ENCODE measurements at places on chromosomes 6 and 20.

- no peak for DNase-seq
These were observed 30.7 kb downstream of the ARHGAP18 start for GRCh38 chr6:129679275-129679674.

DNA sequence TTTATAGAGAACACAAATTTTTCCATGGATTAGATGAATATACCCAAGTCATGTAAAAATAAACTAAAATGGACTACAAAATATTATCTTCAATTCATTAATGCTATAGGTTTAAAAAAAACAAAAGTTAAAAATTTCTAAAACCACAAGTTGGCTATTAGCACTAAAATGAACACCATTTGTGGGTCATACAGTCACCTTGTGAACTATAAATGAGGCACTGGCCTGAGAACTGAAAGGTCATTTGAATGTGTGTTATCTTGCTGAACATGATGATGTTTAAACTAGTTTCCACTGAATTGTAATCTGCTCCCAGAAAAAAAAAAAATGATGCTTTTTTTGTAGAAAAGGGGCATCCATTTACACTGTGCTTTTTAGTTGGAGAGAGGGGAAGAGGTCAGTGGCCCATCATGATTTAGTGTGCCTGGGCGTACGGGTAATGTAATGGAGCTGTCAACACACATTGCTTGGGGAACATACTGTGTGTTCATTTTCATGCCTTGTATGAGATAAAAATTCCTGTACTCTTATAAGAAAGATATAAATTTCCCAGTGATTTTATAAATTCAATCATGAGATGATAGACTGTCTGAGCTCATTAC is 96.6 kb upstream of the FKBP1C start:
- no peak for DNase-seq

DNA sequence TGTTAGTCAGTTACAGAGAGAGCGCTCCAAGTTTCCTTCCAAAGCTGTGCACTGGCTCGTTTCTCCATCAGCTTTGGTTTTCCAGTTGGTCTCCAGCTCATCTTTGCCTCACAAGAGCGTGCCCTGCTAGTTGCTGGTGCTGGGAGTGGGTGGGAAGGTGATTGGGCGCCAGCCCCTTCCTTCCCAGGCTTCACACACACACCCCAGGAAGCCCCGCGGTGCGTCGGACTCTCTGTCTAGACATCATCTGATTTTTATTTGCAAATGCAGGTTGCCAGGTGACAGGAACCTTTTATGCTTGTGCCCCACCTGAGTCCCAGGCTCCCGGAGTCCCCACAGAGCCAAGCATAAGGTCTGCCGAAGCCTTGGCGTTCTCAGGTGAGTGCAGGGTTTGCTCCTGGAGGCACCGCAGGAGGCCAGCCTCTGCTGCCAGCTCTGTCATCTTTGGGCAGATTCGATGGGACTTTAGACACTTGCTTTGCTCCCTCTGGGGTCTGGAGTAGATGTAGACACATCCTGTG is 7.1 kb downstream of the IRF4 start:
- no peak for DNase-seq

- DNase-seq, result no peak
These were observed 170.2 kb downstream of the DOK5 start for GRCh38 chr20:54645445-54646155.

DNA sequence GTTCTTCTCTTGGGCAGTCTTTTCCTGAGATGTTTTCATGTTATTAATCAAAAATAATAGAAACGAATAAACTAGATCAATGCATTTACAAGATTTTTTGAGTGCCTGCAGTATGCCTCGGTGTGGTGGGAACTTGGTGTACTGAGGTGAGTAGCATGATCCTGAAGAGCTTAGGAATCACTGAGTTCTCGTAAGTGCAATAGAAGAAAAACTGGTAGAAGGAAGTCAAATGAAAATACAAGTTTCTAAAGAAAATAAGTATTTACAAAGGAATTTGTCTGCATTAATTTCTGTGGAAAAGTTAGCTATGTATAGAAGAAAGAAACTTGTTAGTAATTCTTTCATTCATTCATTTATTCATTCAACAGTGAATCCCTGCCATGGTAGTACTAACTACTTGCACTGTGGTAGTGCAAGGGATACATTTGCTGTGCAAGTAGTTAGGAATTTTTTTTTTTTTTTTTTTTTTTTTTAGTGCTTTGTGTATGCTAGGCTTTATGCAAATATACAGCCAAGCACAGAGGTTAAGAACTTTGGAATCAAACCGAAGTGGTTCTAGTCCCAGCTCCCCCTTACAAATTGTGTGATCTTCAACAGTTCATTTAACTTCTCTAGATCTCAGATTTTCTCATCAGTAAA is 13.9 kb downstream of the NT5E start:
- no peak for DNase-seq

- DNase-seq, result no peak
These were observed 55.7 kb downstream of the PLCB1 start for GRCh38 chr20:8187740-8188139.

GRCh38 chr20:58241766-58242465 is 13.5 kb upstream of the ANKRD60 start:
- no peak for DNase-seq

DNA sequence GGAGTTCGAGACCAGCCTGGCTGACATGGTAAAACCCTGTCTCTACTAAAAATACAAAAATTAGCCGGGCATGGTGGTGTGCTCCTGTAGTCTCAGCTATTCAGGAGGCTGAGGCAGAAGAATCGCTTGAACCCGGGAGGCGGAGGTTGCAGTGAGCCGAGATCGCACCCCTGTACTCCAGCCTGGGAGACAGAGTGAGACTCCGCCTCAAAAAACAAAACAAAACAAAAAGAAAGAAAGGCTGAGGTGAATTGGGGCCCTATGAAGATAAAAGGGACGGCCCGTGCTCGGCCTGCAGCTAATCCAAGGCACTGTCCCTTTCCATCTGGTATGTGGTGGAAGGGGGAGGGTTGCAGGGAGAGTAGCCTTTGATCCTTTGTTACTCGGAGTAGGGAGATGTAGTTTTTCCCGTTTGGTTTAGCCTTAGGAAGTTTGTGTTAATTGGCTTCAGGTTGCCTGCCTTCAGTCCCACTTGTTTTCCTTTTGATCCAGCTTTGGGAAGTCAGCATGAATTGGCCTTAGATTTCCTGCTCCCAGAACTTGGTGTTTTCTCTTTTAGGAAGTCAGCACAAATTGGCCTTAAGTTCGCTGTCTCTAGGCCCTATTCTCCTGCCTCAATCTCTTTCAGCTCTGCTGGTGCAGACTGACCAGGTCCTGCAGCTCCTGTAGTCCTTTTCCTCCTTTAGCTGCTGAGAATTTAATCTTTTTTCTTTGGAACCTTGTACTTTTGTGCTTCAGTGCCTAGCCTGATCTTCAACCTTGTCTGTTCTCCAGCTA is 36.1 kb upstream of the PAQR8 start:
- no peak for DNase-seq

GRCh38 chr6:137214931-137215330 is 4.3 kb downstream of the IFNGR1 start:
- DNase-seq, result no peak

DNA sequence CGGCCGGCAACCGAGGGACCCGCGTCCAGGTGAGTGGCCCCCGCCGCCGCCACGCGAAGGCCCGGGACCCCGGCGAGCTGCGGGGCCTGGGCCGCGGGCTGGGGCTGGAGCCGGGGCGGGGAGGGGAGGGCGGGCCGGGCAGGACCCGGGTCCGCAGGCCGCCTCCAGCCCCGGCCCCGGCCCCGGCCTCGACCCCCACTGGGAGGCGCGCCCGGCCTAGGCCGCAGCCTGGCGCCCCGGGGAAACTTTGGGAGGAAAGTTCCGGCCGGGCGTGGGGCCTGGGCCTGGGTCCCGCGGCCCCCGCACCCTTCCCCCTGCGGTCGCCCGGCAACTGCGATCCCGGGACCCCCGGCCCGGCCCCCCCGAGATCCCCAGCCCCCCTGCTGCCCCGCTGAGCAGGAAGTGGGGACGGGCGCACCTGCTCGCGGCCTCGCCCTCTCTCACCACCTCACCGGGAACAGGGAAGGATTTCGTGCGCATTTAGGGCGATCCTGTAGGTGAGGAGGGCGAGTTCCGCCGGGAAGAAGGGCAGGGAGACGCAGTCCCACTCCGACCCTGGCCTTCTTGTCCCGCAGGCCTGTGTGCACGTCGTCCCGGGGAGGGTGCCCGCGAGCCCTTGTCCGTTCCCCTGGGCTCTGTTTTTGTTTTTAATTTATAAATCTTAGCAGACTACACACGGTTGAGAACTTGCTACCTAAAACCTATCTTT is 402 bp downstream of the OSBPL2 start:
- no peak for DNase-seq

DNA sequence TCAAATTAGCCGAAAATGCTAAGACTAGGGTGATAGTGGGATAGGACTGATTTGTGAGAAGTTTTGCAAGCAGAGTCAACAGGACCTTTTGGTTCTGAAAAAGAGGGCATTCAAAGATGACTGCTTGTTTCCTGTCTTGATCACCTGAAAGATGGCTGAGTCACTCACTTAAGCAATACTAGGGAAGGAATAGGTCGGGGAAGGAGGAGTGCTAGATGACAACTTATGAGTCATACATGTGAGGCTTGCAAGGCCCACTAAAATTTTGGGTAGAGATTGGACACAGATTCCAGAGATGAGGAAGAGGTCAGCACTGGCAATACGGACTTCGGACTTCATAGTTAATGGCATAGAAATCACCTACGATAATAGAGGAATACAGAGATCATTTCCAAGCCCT is 89.2 kb downstream of the FAM83B start:
- DNase-seq, result no peak

DNA sequence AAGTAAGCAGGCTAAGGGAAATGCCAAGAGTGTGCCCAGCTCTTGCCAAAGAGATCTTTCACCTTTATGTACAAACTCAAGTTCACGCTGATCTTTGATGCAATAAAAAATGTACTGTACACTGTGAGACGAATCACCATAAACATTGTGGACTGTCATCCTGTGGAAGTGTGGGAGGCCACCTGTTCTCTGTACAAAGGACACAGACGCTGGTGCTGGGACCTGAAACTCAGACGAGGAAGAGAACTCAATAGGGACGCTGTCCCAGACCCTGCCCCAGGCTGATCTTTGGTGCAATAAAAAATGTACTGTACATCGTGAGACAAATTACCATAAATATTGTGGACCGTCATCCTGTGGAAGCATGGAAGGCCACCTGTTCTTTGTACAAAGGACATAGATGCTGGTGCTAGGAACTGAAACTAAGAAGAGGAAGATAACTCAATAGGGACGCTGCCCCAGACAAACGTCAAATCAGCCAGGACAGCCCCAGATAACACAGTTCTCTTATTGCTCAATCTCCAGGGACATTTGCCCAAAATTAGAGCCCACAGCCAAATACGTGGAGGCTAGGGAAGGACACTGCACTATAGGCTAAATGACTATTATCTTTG is 312.7 kb upstream of the SGK1 start:
- no peak for DNase-seq

DNA sequence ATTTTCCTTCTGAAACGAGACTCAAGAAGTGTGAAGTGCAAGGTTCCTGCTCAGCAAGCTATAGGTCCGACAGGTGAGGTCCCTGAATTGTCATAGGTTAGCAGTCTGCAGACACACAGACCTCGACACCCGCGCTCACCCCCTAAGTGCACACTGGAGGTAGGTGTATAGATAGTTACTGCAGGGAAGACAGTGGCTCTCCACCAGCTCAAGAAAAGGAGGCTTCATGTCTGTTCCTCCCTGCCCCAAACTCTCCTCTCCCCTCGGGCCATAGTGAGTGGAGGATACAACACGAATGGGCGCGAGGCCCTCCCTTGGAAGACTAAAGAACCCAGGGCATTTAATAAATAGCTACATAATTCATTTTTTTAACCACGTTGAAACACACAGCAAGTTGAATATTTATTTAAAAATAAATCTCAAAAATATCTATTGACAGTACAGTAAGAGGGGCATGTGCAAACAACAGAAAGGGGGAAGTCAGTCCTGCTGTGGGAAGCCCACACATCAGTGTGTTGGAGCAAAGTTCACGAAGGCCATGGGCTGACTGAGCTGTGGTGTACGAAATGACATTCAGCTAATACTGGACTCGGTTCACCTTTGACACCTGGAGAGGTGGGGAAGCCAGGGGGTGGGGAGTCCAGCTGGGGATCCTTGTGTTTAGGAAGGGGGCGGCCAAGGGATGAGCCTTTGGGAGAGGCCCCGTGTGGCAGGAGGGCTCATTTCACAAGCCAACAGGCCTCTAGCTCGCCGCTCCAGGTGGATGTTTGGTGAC is 10.7 kb downstream of the SPATA2 start:
- DNase-seq, result no peak

DNA sequence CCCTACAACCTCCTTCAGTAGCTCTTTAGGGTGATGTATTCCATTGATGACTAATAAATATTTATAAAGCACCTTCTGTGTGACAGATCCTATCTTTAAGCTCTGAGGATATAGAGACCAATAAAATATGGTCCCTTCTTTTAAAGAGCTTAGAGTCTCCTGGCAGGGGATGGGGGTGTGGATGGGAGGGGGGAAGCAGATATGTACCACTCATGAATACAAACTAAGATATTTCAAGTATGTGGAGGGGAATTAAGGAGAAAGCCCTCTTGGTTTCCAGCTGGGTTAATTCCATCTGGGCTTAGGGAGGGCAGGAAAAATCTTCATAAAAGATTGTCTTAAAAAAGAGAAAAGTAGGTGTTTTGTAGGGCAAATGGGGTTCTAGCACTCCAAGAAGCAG is 21.6 kb upstream of the FBXO9 start:
- no peak for DNase-seq

- DNase-seq, result no peak
These were observed 141.9 kb downstream of the ID4 start for GRCh38 chr6:19979059-19979458.

DNA sequence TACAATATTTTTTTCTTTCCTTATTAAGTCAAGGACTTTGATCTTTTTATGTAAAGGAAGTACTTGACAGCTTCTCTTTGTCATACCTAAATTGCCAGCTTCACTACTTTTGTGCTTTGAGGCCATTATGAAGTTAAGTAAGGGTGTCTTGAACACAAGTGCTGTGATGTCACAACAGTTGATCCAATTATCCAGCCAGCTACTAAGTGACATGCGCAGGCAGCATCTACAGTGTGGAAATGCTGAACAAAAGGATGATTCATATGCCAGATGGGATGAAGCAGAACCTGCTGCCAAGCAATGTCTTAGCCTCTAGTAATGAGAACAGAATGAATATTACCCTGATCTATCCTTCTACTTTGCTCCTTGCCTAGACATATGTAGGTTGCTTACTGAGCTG is 68.3 kb upstream of the TMEM244 start:
- DNase-seq, result no peak

DNA sequence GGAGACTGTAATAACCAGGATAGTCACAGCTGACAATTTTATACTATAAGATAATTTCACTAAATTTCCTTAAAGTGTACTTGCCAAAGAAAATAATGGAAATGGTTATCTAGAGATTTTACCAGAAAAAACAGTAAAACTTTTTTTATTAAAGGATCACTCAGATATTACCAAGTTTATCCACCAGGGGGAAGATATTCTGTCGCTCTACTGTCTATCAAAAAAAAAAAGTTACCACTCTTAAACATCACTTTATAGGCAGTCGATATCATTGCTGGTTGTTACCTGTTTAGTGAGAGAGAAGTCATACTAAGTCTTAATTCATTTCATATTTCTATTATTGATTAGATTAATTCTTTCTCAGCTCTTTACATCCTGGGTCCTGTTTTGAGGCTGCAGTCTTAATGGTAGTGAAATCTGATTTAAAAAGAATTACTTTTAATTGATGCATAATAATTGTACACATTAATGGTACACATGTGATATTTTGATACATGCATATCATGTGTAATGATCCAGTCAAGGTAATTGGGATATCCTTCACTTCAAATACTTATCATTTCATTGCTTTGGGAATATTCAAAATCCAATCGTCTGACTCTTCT is 18.9 kb downstream of the L3MBTL3 start:
- no peak for DNase-seq
